Inflammatory macrophage treated with lipopolysaccharide for 4 hours (primary cell): ENCODE measurements at places on chromosomes 5 and 9.
A peak's percentile ranks its signal among the peaks of the same experiment; 100 is the strongest.

GRCh38 chr9:113601656-113602055 lies 138.1 kb downstream of the RGS3 start:
- no peak for DNase-seq

DNA sequence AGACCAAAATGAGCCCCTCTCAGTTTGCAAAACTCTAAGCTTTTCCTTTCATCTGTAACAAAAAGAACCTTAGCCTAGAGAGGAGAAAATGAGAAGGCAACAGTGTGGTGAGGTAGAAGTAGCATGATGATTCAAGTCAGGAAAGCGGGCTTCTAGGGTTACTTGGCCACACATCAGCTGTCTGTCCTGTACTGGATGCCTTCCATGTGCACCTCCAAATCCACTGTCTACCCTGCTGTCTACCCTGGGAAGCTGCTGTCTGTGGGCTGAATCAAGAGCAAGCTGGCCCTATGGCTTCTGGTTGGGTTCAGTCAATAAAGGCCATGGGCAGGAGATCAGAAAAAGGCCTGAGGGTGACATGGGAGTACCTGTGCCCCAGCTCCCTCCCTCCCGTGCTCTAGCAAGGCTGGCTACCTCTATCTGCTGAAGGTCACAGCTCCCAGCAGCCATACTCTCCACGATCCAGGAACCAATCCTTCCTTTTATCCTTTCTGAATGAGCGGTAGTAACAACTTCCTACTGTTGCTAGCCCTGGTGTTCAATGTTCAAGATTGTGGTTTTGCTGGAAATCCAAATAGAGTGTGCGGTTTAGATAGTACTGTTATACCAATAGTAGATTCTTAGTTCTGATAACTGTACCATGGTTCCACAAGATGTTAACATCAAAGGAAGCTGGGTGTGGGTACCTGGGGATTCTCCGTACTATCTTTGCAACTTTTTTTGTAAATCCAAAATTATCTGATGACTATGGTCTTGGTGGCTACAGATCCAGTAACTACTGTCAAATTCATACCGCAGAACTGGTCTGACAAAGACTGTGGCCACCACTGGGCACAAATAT lies 191.0 kb downstream of the ESM1 start:
- DNase-seq, result no peak

DNA sequence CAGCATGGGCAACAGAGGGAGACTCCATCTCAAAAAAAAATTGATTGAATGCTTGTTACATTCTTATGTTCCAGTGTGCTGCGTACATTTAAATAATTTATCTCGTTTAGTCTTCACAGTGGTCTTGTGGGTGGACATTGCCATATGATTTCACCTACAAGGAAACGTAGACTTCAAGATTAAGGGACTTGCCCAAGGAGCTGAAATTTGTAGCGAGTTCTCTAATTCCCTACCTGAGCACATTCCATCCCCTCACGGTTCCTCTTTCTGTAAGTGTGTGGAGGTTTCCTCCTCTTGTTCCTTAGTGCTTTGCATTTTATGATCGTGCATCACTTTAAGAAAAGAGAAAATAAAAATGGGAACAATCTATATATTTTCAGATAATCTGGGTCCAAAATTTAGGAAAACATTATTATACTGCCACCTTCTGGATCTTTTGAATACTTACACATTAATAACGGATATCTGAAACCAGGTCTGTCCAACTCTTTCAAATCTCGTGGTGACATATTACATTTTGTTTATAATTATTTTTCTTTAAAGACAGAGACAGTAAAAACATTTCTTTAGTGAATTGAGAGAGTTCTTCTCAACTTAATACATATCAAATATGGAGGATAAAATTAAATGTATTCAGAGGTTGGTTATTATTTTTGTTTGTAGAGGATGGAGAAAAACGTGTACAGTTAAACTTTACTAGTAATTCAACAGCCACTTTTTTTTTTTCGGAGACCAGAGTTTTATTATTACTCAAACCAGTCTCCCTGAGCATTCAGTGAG lies 29.9 kb upstream of the C7 start:
- peak; percentile 42 for DNase-seq

DNA sequence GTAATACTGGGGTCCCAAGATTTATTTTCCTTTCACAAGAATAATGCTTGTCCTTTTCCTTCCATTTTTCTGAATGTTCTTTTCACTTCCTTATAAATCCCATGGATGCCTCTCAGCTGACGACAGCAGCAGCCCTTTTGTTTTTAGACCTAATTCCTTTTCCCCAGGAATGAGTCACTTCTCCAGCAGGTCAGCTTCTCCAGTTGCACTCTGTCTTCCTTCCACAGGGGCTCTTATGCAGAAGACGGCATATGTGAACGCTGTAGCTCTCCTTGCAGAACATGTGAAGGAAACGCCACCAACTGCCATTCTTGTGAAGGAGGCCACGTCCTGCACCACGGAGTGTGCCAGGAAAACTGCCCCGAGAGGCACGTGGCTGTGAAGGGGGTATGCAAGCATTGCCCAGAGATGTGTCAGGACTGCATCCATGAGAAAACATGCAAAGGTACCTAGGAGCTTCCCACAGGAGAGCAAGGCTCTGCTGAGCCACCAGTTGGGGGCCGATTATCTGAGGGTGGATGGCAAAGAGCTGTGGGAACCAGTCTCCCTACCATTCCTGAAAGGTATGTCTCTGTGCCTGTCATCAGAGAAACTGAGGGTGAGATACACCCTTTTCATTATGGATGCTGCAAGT lies 72.9 kb downstream of the RFK start:
- no peak for DNase-seq

GRCh38 chr9:14440062-14440461 lies 126.1 kb upstream of the NFIB start:
- no peak for DNase-seq

GRCh38 chr9:95648225-95648624 lies 131.5 kb upstream of the PTCH1 start:
- DNase-seq, result no peak

GRCh38 chr5:124790895-124791732 lies 44.7 kb upstream of the ZNF608 start:
- no peak for DNase-seq

DNA sequence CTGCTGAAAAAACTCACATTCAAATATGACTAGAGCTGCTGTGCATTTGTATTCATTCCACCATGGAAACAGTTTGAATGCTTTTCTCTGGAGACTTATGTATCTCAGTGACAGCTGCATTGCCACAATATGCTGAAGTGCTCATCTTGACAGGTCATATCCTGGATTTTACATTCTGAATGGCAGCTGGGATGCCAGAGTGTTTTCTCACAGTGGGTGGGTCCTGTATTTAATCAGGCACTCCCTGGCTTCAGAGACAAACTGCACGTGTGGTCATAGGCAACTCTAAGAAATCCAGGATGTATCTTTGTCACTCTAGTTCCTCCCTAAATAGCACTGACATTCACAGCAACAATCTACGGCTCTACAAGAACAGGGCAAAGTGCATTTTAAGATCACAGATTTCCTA lies 75.6 kb downstream of the ST8SIA4 start:
- DNase-seq, result peak; percentile 73

GRCh38 chr9:124344291-124345050 lies 70.8 kb downstream of the PSMB7 start:
- no peak for DNase-seq

GRCh38 chr5:172109749-172110148 lies 78.3 kb downstream of the STK10 start:
- no peak for DNase-seq

- peak; percentile 22 for DNase-seq
These were observed 40.2 kb upstream of the ROPN1L start for GRCh38 chr5:10401498-10401897.

- no peak for DNase-seq
These were observed 7.3 kb upstream of the SPARC start for GRCh38 chr5:151694035-151694485.

DNA sequence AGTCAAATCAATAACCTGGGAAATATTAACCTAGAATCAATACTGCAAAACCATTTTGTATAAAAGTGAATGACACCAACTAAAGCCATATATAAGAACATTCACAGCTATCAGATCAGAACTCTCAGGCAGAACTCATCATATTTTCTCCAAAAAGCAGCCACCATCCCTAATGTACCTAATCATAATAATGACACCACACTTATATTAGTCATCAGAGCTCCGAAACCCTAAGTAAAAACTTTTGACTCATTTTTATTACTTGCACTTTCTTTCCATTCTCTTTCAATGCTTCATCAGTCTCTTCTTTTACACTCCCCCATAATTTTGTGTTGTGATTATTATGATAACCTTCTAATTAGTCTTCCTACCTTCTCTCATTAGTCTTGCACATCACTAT lies 45.3 kb downstream of the INSL6 start:
- no peak for DNase-seq

GRCh38 chr9:117677572-117677971 lies 26.6 kb upstream of the TLR4 start:
- DNase-seq, result no peak

DNA sequence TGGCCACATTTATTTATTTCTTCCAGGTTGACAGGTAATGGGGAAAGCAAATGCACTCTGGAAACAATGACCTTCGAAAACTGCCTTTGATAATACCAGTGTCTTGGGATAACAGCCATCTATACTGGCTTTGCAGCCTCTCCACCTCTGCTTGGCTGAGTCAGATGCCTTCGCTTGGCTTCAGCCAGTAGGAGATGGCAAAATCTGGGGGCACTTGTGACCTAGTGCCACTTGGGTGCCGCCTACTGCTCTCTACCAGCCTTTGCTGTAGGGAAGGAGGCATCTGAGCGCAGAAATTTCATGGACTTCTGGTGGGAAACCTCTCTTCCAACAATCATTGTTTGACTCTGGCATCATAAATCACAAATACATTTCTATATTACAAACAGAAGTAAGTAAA lies 21.8 kb downstream of the FYB1 start:
- peak; percentile 69 for DNase-seq

DNA sequence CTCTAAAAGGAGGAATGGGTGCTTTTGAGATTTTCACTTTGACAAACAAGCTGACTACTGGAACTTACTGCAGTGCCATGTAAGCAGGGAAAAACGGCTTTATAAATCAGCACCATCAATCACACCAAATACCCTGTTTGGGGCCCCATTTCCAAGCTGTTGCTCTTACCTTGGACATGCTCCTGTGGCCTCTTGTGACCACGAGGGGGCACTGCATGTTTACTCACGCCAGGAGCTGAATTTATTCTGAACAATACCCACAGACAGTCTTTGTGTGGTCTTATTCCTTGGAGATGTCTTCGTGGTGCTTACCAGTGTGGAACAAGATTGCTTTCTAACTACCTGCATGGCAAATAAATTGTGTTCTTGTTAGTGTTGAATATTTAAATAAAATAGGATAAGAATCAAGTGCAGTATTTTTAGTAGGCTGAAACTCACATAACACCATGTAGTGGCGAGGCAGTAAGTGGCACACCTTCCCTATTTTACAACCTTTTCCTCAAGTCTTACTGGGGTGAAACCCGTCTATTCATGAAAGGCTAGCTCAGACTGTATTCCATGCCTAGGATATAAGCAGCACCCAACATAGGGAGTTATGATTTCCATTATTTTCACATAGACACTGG lies 155.5 kb upstream of the NMUR2 start:
- DNase-seq, result peak; percentile 35

DNA sequence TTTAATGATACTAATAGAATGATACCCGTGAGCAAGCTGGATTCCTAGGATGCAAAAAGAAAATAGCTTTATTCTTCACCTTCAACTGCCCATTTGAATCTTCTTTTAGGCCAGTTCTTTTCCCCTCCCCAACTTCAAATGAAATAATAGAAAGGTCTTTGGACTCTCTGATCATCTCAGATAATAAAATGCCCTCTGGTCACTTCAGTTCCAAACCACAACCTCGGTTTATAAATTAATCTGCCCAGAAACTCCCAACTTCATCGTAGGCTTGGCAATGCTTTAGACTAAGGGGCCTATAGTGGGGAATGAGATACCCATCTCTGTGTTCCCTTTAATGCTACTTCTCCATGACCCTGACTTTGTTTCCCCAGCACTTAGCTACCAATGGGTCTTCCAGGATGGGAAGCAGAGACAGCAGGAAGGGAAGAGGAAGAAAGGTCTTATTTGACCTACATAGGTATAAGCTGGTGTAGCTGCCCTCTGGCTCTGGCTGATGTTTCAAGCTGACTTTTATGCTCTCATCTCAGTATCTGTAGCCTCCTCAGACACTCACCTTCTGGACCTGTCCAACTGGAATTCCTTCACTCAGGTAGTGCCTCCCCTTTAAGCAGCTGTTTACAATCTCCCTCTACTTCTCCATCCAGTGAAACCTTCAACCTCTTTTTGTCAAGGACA lies 47.2 kb upstream of the RAD23B start:
- DNase-seq, result no peak

- DNase-seq, result peak; percentile 66
These were observed 51.7 kb downstream of the JADE2 start for GRCh38 chr5:134577022-134577795.
